ENCODE measurements at places on chromosomes 4 and X.

GRCh38 chr4:127968586-127968985 is 3.4 kb downstream of the ABHD18 start:
- DNase-seq: no peak

- DNase-seq: no peak
Observed at GRCh38 chrX:42505016-42505415, 272.9 kb downstream of the PPP1R2C start.

DNA sequence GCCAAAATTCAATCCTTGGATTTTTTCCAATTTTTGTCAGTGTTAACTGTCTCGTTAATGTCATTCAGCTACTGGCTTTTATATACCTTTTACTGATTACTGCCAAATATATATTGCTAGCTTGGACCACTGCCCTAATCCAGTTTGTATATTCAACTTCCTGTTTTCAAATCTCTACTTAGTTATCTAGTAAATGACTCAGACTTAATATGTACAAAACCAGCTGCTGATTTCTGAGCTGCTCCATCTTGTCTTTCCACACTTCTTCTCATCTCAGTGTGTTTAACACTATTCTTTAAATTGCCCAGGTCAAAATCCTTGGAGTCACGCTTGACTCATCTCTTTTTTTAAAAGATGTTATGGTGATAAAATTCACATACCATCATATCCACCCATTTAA is 1196.7 kb downstream of the RAPGEF2 start:
- no peak for DNase-seq

- DNase-seq: no peak
Observed at GRCh38 chrX:1094566-1095333, 117.7 kb downstream of the CRLF2 start.

GRCh38 chrX:57951666-57952319 is 41.5 kb upstream of the ZXDA start:
- no peak for DNase-seq

- DNase-seq: no peak
Observed at GRCh38 chrX:153297376-153297775, 24.2 kb downstream of the PNMA6F start.

- no peak for DNase-seq
Observed at GRCh38 chrX:95762716-95763115, 921.9 kb upstream of the DIAPH2 start.

Measured in stimulated activated CD4-positive, alpha-beta T cell treated with anti-CD3 and anti-CD28 coated beads, Interleukin-4, amount 100 ng/mL, for 24 hours (primary cell).